ENCODE measurements at places on chromosomes 3 and 15.

DNA sequence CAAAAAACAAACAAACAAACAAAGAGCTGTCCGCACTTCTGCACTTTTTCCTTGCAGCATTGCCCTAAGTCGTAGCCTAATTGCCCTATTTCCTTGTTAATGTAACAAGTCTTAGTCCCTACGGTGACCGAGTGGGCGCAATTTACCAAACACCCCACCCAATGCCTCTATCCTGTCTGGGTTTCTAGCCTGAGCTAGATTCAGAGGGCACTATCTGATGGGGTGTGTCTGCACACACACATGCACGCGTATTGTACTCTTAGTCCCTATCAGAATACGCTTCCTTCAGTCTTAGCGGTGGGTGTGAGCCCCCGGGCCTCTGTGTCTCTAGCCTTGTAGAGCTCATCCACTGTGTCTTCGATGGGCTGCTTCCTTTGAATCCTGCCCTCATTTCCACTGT, 125.9 kb upstream of the DLG1 start:
- DNase-seq = no peak

GRCh38 chr3:113606539-113607218, 74.3 kb downstream of the SIDT1 start:
- no peak for DNase-seq

- DNase-seq = no peak
Observed at GRCh38 chr3:14439501-14440167, 37.2 kb downstream of the SLC6A6 start.

DNA sequence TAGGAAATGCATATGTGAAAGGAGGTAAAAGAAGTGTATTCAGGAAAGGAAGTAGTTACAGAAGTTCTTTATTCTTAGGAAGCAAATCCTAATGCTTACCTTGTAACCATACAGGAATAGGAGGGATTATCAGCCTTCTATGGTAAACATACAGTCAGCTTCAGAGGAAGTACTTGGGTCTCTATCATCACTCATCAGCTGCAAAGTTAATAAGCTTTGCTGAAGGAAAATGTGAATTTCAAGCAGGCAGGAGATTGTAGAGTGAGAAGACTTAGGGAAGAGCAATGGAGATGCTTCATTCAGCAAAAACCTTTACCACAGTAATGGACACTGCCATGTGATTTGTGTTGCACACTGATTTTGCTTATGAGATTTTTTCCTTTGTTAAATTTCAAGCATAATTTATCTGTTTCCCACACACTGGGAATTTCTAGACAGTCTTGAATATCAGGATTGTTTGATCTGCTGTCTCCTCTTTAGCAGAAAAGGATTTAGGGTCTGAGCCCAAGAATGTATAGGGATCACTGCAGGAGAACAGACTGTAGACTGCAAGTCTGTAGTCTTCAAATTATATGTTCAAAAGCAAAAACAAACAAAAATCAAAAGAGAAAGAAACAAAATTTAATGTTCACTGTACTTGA, 150.8 kb downstream of the ZNF609 start:
- no peak for DNase-seq

DNA sequence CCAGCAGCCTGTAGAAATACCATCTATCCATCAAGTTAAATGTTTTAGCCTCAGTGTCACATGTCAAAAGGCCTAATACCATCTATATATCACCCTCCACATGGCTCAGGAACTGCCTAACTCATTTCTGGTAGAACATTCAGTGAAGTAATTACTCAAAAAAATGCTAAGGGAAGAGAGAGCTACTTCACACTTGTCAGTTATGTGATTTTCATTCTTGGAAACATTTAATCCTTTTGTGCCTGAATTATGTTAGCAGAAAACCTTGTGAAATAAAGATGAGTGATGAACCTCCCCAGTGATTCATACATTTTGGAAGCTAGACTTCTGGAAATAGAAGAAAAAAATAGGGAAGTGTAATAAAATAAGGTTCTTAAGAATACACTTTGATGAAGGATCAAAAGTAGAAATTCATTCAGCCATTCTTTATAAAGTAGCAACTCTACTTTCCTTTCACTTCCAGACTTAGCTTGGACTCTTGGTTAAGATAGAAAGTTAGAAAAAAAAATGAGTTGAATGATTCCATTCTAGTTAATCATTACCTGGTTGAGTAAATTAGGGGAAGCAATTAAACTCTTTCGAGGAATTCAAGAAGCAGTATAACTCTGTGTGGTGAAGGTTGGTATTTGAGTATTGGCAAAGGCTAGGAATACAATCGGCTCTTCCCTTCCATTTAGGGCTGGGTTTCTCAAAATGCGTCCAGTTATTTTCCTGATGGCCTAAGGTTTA, 3.6 kb downstream of the OTOL1 start:
- DNase-seq = no peak

DNA sequence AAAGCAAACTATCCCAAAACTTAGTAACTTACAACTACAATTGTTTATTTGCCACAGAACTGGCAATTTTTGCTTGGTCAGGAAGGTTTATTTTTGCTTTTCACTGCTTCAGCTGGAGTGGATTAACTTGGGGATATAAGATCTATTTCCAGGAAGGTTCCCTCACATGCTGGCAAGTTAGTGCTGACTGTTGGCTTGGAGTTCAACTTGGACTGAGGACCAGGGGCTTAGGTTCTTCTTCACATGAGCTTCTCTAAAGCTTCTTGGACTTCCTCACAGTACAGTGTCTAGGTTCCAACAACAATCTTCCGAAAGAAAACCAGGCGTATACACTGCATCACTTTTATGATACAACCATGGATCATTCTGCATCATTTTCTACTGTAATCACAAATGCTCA, 264.4 kb downstream of the CHL1 start:
- no peak for DNase-seq

Measured in SJSA1 (cell line).